ENCODE measurements at places on chromosomes 16 and 17.

- no peak for DNase-seq
Observed at GRCh38 chr17:42775534-42776098, 2.4 kb downstream of the VPS25 start.

DNA sequence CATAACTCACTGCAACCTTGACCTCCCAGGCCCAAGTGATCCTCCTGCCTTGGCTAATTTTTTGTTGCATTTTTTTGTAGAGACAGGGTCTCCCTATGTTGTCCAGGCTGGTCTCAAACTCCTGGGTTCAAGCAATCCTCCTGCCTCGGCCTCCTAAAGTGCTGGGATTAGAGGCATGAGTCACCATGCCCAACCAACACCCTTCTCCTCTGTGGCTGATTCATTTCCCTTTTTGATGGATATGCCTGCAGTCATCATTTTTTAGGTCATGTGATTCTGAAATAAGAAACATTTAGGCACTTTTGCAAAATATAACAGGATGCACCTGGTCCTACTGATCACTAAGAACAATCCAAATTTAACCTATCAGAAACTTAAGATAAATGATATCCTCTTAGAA lies 44.0 kb upstream of the YPEL2 start:
- no peak for DNase-seq

DNA sequence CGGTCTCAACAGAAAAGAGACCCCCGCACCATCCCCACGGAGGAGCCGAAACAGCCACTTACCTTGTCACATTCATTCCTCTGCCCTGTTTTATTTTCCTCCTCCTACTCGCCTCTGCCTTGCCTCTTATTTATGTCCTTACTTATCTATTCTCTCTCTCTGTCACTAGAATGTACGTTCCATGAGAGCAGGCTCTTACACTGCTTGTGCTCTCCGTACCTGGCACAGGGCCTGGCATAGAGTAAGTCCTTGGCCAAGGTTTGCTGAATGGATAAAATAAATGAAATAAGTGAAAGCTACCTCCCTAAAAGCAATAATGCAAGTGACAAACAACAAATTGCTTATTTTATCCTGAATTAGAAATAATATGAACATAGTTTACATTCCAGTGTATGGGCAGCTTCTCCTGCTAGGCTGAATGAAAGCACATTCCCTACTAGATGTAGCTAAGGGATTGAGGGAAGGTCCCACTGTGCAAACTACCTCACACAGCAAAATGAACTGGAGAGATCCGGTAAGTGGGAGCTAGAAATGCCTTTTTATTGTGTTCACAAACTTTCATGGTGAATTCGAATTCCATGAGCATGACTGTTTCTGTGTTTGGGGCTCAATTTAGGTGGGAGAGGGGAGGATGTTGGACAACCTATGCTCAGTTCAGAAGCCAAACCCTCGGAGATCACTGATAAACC lies 173.1 kb downstream of the PARN start:
- no peak for DNase-seq

DNA sequence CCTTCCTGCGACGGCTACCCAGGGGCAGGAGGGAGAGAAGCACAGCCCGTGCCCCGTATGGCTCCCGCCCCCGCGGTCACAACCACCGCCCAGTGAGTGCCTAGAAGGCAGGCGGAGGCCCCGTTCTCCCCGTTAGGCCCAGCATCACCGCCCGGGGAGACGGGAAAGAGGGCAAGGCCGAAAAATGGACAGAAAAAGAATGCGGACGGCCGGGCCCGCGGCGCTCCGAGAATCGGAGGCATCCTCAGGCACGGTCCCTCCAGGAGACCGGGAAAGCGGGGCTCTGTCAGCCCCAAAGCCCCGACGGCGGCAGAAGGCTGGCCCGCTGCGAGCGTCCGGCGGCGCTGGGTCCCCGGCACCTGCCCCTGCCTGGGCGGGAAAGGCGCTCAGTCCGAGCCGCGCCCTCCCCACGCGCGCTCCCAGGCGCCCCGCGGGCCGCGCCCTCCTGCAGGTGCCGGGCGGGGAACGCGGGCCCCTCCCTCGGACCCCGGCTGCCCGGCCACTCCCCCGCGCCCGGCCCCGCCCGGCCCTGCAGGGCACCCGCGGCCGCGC lies 407 bp downstream of the MCRIP1 start:
- DNase-seq, result no peak

GRCh38 chr16:15051387-15051951 lies 4.4 kb downstream of the NTAN1 start:
- no peak for DNase-seq

DNA sequence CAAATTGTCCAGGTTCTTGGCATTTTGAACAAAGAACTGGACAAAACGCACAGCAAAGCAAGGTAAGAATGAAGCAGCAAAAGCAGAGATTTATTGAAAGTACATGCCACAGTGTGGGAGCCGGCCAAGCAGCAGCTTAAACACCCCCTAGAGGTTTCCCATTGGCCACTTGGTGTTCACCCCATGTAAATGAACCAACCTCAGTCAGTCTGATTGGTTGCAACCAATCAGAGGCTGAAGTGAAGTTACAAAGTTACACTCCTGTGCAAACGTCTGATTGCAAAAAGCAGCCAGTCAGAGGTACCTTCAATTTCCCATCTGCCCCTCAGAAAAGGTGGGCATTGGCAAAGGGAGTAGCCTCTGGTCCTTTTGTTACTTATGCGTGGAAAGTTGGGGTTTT lies 8.8 kb upstream of the ZNF263 start:
- DNase-seq, result no peak

- DNase-seq, result no peak
Observed at GRCh38 chr17:40345161-40345993, 19.2 kb downstream of the GJD3 start.

DNA sequence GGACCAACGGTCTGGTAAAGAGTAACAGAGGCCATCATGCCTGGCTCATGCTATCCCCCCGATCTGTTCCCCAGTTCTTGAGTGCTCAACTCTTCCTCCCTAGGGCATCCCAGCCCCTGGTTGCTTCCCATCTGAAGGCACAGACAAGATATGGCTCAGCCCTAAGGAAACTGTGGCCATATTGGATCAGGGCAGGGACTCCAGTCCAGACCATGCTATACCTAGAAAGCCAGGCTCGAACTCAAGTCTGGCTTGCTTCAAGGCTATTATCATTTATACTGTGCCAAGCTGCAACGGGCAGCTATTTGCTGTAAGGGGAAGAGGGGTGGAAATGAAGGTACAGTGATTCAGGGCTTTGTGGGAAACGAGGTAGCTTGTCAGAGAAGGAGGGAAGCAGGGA lies 2.8 kb downstream of the UBTF start:
- DNase-seq, result no peak

DNA sequence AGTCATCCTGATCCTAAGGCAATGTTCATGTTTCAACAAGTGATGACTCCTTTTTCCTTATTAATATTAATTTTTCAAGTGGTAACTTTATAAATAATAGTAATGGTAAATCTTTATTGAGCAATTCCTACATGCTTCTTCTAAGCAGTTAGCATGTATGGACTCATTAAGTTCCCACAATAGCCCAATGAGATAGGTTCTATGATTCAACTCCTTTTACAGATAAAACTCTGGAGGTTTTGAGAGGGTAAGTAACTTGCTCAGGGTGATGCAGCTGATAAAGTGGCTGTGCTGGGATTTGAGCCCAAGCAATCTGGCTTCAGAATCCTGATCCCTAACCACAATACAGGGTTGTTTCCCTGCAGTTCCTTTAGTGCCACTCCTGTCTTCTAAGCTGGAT lies 25.3 kb downstream of the SLC47A1 start:
- no peak for DNase-seq

DNA sequence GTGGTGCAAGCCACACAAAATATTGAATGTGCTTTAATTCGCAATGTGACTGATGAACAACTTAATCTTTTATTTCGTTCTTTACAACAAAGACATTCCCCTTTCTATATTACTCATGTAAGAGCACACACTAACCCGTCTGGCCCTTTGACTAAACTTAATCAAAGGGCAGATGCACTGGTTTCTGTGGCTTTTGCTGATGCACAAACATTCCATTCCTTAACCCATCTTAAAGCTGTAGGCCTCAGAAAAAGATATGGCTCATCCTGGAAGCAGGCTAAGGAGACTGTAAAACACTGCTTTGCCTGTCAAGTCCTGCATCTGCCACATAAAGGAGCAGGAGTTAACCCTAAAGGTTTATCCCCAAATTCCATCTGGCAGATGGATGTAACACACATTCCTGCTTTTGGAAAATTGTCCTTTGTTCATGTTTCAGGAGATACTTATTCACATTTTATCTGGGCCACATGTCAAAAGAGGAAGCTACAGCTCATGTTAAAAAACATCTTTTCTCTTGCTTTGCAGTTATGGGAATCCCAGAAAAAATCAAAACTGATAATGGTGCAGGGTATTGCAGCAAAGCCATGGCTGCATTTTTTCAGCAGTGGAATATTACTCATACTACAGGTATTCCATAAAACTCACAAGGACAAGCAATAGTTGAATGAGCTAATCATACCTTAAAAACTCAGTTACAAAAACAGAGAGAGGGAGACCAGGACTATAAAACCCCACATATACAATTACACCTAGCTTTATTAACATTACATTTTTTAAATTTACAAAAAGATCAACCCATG lies 137.2 kb downstream of the AHSP start:
- no peak for DNase-seq

GRCh38 chr16:54326266-54326662 lies 39.7 kb upstream of the IRX3 start:
- no peak for DNase-seq

DNA sequence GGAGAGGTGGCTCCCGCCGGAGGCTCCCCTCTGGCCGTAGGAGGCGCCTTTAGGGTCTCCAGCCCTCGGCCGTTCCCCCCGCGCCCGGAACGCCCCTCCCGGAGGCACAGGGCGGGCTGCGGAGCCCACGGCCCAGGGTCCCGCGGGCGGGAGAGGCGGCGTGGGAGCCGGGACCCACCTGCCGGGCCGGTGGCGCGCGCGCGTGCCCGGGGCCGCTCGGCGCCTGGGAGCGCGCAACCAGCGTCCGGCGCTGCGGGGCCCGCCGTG lies at the start of gene MIF4GD:
TSS of gene MIF4GD (minus strand) at position 266 of the 267 bp plus-strand sequence. CDS start 1,036 bp downstream, outside the sequence.
- no peak for DNase-seq

DNA sequence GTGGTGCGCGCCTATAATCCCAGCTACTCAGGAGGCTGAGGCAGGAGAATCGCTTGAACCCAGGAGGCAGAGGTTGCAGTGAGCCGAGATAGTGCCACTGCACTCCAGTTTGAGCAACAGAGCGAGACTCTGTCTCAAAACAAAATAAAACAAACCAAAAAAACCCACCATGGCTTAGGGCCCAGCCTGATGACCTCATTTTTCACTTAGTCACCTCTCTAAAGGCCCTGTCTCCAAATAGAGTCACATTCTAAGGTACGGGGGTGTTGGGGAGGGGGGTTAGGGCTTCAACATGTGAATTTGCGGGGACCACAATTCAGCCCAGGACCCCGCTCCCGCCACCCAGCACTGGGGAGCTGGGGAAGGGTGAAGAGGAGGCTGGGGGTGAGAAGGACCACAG lies 1.4 kb upstream of the STH start:
- DNase-seq, result no peak

DNA sequence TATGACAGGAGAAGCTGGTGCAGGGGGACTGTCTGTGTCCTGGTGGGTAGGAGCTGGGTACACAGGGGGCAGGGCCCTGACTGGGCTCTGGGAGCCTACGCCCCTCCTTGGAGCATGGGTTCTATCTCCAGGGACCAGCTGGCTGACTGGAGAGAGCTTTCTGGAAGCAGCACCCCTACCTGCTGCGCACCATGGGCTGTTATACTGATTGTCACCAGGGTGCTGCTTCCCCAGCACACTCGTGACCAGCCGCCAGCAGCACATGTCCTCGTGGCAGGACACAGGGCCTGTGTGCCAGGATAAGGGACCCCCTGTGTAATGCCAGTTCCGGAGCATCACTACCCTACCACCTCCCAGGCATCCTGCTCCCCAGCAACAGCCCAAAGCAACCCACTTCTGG lies 106.0 kb downstream of the AMFR start:
- no peak for DNase-seq

GRCh38 chr17:57085448-57086068 lies 512 bp downstream of the AKAP1 start:
- no peak for DNase-seq

GRCh38 chr17:5122586-5123342 lies 6.9 kb downstream of the USP6 start:
- no peak for DNase-seq

DNA sequence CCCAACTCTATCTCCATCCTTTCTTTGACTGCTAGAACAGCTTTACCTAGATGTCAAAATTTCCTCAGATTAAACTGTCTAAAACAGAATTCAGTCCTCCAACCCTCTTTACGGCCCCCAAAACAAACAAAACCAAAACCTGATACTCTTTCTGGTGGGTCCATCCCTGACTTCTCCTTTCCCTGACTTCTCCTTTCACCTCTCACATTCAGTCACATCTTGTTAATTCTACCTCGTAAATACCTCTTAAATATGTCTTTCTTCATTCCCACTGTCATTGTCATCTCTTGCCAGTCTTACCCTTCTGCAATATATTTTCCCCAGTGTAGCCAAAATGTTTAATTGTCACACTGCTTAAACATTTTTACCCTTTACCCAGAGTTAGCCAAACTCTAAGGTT lies 4.6 kb downstream of the PPM1E start:
- no peak for DNase-seq

DNA sequence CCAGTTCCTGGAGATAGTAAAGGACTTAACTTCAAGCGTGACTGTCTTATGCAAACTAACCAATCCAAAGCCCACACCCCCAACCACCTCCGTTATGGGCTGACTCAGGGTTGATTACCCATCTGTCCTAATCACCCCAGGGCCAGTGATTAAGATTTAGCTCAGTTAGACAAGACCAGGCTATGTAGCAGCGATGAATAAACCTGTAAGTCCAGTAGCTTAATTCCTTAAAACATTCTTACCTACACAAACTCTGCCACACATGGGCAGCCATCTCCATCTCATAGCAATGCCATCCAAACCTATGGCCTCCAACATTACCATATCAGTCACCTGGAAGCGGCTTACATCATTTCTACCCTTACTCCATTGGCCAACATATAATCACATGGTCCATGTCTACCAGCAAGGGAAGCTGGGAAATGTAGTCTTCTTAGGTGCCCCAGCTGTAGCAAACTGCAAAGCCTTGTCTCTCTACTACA lies 266.7 kb downstream of the SHISA9 start:
- DNase-seq, result no peak

GRCh38 chr17:12089809-12090384 lies 69.2 kb downstream of the MAP2K4 start:
- DNase-seq, result no peak

DNA sequence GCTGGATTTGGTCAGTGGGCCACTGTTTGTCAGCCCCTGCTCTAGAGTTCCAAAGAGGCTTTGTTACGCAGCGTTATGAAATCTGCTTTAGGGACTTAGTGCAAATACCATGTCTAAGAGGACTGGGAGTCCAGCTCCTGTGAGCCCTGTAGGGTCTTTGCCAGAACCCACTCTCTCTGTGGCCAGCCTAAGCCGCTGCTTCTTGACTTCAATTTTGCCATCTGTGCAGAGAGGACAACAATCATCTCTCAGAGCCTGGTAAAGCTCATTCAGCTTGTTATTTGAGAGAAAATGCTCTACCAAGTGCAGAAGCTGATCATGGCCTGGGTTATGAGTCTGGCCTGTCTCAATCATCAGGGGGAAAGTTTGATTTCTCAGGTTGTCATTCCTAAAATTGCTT lies 17.9 kb downstream of the CA10 start:
- DNase-seq, result no peak
